ENCODE measurements at places on chromosomes 2 and 18. TPM values are rescaled to one million over a fixed set of nuclear protein-coding genes. Genes with fewer than 3 reads are reported as not detected.

The KIF1A gene
- total RNA-seq, result not detected

The KCNJ3 gene
- total RNA-seq, result not detected

The UGT1A8 gene
- not detected for total RNA-seq

The CFAP65 gene
- total RNA-seq, result not detected
